ENCODE measurements at places on chromosomes 11 and 22.

DNA sequence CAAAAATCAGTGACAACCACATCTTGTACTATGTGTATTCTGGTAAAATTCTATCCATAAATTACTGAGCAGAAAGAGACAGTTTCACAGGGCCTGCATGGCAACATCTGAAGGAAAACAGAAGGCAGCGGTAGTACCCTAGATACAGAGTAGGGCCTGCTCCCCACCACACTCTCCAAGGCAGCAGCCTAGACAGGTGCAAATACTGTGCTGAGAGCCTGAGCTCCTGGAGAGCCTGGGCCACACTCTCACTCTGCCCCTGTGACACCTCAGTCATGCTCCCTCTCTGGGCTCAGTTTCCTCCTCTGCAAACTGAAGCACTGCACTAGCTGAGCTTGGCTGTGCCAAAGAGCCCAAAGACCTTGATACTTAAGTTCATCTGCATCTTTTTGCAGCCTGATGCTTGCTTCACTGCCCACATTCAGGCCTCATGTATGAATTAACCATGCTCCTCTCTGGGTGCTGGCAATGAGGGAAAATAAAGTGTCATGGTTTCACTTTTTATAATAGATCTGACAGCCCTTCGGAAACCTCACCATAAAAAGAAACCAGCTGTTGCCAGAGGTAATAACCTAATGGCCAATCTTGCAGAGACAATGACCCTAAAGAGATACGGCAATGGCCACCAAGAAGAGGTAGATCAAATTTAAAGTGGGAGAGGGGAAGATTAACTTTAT, 104.7 kb downstream of the PLEKHA7 start:
- DNase-seq: no peak

- no peak for DNase-seq
These were observed 34.6 kb downstream of the BBOX1 start for GRCh38 chr11:27075192-27075591.

- no peak for DNase-seq
These were observed 22.0 kb upstream of the CABP2 start for GRCh38 chr11:67545280-67545679.

DNA sequence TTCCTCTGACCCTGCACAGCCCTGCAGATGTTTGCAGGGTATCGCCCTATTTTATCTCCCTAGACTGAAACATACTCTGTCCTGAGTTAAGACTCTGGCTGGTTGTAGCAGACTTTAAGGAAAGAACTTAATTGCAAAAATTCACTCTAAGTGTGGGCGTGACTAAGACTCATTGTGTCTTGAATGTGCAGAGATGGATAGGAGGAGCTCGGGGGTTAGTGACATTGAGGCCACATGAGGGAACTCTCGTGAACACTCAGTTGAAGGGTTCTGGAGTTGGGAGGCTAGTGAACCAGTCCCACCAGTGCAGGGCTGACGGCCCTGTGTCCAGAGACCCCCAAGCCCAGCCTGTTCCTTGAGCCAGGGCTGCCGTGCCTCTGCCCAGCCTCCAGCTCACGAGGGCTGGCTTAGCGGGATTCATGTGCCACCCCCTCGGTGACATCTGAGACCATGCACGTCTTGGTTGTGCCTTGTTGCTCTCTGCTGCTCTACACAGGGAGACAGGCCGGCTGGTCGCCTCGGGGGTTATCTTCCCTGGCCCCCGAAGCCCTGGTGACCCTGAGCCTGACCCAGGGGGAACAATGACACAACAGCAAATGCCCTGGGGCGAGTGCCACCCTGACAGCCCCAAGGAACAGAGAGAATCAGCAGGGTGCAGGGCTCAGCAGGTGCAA, 11.4 kb upstream of the TBX1 start:
- DNase-seq: no peak

DNA sequence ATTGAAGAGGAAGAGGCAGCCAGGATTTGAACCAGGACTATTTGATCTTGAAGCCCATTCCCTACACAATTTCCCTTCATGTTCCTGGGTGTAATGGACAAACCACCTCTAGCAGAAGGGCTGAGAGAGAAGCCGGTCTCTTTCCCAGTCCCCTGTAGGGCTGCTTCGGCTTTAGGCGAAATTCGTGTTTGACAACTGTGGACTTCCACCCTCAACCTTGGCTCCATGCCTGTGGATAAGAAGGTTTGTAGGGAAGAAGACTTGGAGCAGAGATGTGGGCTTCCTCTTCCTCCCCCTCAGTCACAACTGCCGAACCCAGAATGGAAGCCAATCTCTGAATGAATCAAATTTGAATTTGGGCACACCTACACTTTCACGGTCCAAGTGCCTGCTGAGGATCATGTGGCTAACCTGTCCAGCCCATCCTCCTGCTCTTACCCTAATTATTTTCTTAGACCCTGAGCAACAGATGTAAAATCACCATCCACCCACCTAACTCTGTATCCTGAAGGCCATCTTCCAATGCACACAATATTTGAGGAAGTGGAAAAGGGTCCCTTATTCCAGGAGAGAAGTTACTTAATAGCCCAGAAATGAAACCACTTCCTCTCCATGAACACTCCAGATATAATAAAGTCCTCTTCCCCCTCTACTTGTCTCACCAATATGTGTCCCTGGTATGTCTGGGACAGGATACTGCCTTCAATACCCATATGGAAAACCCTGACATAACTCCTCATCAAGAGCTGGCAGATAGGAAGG, 10.1 kb upstream of the SCN2B start:
- DNase-seq: no peak

- DNase-seq: no peak
These were observed 124.4 kb downstream of the ETS1 start for GRCh38 chr11:128462922-128463321.

DNA sequence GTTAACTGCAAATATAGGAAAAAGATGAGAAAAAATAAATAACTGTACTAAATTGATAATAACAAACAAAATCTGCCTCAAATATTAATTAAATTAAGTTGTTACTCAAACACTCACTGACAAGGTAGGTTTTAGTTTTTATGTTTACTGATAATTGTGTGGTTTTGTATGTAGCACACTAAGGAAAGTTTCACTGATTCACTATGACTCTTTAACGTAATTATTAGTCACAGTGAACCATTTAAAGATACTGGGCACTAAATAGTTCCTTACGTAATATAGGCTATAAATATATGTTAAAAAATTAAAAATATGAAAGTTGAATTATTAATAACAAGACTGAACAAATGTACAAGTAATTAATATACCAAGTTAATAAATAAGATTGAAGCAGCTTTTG, 2330.0 kb upstream of the RAG2 start:
- no peak for DNase-seq

DNA sequence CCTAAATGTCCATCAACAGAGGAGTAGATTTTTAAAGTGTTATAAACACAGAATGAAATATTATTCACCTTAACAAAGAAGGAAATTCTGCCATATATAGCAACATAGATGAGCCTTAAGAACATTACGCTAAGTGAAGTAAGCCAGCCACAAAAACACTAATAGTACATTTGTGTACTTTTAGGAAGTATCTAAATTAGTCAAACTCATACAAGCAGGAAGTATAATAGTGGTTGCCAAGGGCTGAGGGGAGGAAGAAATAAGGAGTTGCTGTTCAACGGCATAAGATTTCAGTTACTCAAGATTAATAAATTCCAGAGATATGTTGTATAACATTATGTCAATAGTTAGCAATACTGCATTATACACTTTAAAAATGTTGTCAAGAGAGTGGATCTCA, 181.7 kb upstream of the ZC3H12C start:
- no peak for DNase-seq

DNA sequence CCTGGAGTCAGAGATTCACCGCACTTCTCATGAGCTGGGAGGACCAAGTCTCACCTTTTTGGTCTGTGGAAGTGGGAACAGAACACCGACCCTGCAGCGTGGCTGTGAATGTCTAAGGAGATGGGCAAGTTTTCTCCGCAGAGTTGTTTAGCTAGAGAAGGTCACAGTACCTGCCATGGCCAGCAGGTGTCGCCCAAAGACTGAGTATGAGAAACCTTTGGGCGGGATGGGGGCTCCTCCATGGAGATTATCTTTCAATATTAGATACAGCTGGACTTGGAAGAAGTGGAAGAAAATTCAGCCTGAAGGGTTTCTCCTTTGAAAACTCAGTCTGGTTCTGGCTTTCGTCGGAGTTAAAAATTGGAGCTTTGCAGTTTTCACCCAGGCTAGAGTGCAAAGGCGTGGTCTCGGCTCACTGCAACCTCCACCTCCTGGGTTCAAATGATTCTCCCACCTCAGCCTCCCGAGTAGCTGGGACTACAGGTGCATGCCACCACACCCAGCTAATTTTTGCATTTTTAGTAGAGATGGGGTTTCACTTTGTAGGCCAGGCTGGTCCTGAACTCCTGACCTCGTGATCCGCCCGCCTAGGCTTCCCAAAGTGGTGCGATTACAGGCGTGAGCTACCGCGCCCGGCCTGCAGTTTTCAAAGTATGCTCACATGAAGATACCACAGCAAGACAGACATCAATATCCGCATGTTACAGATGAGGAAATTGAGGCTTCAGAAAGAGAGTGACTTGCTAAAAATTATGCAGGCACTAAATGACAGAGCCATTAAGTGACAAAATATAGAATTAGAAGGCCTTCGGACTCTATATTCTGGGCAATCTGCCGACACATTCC, 10.7 kb upstream of the DSCAML1 start:
- peak; percentile 68 for DNase-seq

- no peak for DNase-seq
These were observed 18.9 kb upstream of the GAL start for GRCh38 chr11:68665436-68665835.

GRCh38 chr11:2360081-2360642, 16.9 kb upstream of the CD81 start:
- DNase-seq: no peak

GRCh38 chr11:31657091-31657490, 147.5 kb downstream of the ELP4 start:
- DNase-seq: no peak

DNA sequence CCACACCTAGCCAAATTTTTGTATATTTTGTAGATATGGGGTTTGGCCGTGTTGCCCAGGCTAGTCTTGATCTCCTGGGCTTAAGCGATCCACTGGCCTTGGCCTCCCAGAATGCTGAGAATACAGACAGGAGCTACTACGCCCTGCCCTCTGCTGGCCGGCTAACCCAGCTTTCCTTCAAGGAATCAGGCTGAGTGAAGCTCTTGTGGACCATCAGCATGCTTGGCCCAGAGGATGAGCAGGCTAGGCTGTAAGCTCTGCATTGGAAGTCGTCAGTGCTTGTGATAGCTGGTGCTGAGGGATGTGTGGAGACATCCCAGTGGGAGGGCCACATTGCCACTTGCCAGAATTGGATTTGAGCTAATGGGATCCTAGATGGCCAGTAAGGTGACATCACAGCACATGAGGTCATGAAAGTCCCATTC, 60.6 kb downstream of the MED15 start:
- DNase-seq: no peak

GRCh38 chr11:27097551-27097950, 56.9 kb downstream of the BBOX1 start:
- no peak for DNase-seq

GRCh38 chr11:35618497-35619115, 346 bp downstream of the FJX1 start:
- DNase-seq: no peak

- no peak for DNase-seq
These were observed 48.6 kb upstream of the CD82 start for GRCh38 chr11:44516688-44517507.

DNA sequence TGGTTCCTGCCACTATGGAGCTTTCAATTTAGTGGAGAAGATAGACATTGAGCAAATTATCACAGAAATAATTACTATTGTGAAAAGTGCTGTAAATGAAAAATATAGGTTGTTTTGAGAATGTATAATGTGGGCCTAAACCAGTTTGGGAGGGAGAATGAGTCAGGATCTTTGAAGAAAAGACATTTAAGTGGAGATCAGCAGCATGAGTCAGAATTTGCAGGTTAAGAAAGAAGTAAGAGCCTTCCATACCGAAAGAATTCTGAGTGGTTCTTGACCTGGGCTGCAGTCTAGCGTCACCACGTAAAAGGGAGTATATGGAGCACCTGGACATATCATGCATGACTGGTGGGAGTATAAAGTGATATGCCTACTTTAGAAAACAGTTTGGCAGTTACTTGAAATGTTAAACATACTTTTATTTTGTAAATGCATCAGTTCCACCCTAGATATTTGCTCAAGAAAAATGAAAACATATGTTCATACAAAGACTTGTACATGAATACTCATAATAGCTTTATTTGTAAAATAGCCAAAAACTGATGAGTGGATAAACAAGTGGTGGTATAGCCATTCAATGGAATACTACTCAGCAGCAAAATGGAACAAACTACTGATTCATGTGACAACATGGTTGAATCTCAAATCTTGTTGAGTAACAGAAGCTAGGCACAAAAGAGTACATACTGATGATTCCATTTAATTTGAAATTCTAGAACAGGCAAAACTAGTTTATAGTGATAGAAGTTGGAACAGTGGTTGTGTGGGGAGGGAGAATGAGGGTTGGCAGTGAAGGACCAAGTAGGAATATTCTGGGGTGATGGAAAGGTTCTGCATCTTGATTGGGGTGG, 99.2 kb downstream of the STIM1 start:
- no peak for DNase-seq

DNA sequence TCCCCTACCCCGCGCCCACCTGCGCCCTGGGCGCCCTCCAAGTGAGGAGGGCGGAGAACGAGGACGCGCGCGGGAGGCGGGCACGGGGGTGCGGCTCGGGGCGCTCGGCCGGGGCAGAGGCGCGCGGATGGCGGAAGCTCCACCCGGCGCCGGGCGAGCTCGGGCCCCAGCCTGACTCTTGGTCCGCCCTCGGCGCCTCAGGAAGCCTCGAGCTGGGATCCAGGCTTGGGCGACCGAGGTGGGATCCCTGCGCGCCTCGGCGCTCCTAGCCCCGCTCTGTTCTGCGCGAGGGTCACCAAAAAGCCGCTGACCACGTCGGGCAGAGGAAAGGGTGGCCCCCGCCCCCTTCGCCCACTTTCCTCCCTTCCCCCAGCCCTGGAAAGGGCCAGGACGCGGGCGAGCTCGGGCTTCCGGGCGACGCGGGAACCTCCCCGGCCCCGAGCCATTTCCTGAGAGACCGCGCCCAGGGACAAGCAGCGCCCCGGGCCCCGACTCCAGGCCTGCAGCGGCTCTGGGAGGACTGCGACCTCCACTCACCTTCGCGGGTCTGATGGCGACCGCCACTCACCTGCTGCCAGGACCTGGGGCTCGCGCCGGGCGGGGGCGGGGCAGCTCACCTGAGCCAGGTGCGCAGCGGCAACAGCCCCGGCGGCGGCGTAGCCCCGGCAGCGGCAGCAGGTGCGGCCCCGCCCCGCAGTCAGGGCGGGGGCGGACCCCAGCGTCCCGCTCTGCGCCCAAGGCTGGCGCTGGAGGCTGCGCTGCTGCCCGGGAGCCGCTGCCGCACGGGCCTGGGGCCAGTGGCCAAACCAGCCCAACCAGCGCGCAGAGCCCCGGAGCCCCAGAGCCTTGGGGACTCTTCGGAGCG, 2.2 kb upstream of the SIGIRR start:
- no peak for DNase-seq
